Endothelial cell of umbilical vein (primary cell): ENCODE measurements at places on chromosomes 11 and 22. TPM values are rescaled to one million over a fixed set of nuclear protein-coding genes. Genes with fewer than 3 reads are reported as not detected.

GRCh38 chr22:33883561-33883960, 36.7 kb downstream of the LARGE1 start:
- no peak for DNase-seq

GRCh38 chr11:2419638-2420501, 19.3 kb downstream of the TSSC4 start:
- peak; percentile 77 for DNase-seq

- DNase-seq, result no peak
Observed at GRCh38 chr22:48306785-48307510, 1520.7 kb downstream of the BRD1 start.

GRCh38 chr22:39181778-39182177, 29.3 kb upstream of the CBX7 start:
- DNase-seq, result no peak

- no peak for DNase-seq
Observed at GRCh38 chr22:35316751-35317150, 17.1 kb downstream of the TOM1 start.

DNA sequence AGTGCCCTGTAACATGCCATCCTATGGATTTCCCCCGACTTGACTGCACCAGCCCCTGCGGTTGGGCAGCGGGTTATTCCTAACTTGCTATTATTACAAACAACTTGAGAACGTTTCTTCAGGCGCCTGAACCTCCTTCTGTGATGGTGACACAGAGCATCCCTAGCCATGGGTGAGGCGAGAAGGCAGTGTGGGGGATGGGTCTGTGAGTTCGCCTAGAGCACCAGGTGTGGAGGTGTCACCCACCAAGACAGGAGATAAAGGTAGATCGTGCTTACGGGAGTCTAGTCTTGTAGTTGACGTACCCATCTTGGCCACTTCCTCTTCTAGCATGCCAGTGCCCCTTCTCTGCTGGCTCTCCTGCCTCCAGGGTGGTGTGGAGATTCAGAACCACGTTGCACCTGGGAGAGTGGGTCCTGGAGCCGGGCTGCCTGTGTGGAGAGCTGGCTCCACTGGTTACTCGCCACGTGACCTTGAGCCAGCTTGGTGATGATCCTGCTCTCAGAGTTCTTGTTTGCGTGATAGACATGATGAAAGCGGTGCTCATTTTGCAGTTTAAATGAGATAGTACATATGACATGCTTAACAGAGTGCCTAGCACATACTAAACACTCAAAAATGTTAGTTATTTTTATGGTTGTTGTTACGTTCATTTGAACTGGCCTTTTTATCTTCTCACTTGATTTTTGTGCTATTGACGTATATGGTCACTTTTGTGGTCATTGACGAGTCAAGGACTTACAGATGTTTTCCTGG, 37.8 kb downstream of the TBC1D22A start:
- no peak for DNase-seq

GRCh38 chr22:24133187-24133965, 47.9 kb upstream of the SUSD2 start:
- no peak for DNase-seq

- DNase-seq, result no peak
Observed at GRCh38 chr11:98136357-98136756, 884.4 kb upstream of the CNTN5 start.

GRCh38 chr11:75347781-75348566, 3.5 kb downstream of the ARRB1 start:
- peak; percentile 94 for DNase-seq

DNA sequence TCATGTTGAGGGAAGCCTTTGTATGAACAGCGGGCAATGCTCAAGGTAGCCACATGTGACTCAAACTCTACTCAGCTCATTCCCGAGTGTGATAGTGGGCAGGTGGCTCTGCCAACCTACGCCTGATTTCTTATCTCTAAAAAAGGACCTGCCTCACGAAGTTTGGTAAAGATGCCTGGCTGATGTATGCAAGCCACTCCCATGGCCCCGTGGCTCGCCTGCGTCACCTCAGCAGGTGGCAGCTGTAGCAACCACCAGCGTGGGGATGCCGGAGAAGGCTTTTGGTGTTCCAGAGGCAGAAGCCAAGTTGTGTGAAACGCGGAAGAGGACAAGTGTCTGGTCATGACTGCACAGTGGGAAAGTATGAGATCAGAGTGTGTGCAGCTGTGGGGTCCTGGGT, 5.4 kb downstream of the FADS2 start:
- no peak for DNase-seq

DNA sequence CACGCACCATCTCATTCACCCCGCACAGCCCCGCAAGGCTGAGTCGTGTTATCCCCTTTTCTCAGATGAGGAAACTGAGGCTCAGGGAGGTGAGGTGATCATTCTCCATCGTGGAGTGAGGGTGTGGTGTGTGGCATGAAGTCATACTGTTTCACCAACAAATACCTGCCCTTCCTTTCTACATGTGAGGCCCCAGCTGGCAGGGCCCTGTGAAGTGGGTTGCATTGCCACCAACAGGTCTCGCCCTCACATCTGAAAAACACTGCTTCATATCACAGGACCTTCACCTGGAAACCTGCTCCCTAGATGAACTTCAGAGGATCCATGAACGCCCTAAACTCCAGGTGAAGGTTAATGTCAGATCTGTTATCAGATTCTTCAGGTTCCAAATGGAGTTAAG, 4.3 kb downstream of the SSTR3 start:
- DNase-seq, result no peak

TNNT3 gene
- not detected in 2 replicates for total RNA-seq

CCDC116 gene
- total RNA-seq, result 0.33 and 0.53 TPM in 2 replicates

SDHAF2 gene
- total RNA-seq, result 40.3 and 44.5 TPM in 2 replicates
